ENCODE measurements at places on chromosomes 6 and 20.
A peak's percentile ranks its signal among the peaks of the same experiment; 100 is the strongest.

GRCh38 chr6:25564943-25565342 is 87.1 kb upstream of the SCGN start:
- no peak for DNase-seq

GRCh38 chr6:43871284-43871683 is 101.3 kb downstream of the VEGFA start:
- no peak for DNase-seq

- no peak for DNase-seq
Observed at GRCh38 chr20:53856300-53857295, 213.8 kb downstream of the BCAS1 start.

- peak; percentile 67 for DNase-seq
Observed at GRCh38 chr20:53547664-53548239, 45.9 kb downstream of the ZNF217 start.

GRCh38 chr6:6806844-6807518 is 218.5 kb downstream of the LY86 start:
- DNase-seq, result no peak

- no peak for DNase-seq
Observed at GRCh38 chr6:168540713-168541291, 99.8 kb downstream of the SMOC2 start.

GRCh38 chr6:36487698-36488097 is 44.9 kb downstream of the KCTD20 start:
- no peak for DNase-seq

DNA sequence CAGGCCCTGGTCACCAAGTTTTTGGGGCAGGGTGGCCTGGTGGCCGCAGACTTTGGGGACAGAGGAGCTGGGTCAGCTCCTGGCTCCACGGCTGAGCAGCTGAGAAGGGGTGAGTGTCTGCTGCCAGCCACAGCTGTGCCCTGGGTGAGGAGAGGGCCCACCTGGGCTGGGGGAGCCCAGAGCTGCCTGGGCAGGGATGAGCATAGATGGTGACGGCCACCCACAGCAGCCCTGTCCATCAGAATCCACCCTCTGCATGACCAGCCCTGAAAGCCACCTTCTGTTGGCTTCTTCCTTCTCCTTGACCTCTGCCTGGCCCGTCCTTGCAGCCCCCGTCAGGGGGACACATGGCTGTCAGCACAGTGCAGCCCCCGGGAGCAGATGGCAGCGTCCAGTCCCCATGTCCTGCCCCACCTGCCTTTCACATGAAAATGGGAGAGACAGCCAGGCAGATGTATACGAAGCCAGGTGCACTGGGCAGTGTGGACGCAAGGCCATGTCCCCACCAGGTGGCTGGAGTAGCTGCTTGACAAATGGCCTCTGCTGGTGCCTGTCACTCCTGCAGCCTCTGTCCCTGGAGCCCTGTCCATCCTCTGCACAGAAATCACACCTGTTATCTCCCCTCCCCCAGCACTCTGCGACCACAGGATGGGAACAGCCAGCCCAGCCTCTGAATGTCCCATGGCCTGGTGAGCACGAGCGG is 220.8 kb downstream of the PREX1 start:
- no peak for DNase-seq

DNA sequence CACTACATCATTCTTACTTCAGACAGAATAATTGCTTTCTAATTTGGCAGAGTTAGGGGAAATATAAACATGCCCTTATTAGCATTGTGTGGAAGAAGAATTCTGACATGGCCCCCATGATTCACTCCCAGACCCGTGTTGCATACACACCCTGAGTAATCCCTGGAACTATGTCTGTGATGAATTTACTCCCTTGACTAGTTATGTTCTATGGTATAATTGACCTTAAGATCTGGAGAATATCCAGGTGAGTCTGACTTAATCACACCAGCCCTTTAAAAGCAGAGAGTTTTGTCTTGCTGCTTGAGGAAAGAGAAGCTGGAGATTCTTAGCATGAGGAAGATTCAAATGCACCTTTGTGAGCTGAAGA is 262.9 kb downstream of the SOX4 start:
- no peak for DNase-seq

- no peak for DNase-seq
Observed at GRCh38 chr6:24332317-24332716, 25.5 kb downstream of the DCDC2 start.

GRCh38 chr6:34239500-34239825 is 2.8 kb downstream of the HMGA1 start:
- no peak for DNase-seq

DNA sequence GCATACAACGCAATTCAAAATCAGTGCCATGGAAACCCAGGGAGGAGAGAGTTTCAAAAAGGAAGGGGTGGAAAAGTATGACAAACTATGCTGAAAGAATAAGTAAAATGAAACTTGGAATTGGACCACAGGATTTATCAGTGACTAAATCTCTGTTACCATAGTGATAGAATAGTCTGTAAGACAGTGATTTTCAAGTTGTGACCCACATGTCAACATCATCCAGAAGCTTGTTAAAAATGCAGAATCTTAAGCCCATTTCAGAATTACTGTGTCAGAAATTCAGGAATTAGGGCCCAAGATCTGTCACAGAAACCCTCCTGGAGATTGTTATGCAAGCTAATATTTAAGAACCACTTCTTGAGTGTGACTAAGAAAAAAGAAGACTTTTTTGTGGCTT is 417.7 kb upstream of the JAG1 start:
- DNase-seq, result no peak
